Stromal cell of bone marrow (primary cell): ENCODE measurements at places on chromosomes 3 and 15.

DNA sequence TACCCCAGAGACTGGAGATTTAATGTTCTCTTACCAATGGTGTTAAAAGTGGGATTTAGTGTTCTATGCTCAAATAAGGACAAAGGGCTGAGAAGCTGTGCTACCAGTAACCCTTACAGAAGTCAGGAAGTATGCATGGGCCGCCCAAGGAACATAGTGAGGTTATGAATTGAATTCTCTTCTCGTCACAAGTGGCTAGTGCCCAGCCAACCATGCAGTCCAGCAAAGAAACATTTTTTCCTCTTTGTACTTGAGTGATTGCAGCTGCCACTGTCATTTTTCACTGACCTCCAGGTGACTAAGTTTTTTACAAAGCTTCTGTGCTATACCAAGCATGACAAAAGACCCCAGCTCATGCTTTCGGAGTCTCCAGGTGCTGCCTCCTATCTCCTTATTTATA lies 110.6 kb upstream of the DCBLD2 start:
- no peak for DNase-seq

DNA sequence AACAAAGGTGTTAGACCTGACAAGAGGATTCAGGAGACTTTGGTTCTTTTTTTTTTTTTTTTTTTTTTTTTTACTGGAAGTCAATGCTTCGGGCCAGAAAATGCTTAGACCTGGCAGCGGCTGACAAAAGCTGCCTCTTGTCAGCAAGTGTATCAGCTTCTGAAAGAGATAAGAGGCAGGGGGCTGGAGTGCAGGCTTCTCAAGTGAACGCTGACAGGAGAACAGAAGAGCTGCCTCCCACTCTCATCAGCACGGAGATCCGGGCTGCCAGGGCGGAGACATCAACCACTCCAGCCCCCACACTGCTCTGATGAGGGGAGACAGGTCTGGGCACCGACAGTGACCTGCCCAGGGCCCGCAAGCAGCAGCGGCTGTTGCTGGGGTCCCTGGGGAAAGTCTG lies 9.4 kb upstream of the SCN5A start:
- no peak for DNase-seq

DNA sequence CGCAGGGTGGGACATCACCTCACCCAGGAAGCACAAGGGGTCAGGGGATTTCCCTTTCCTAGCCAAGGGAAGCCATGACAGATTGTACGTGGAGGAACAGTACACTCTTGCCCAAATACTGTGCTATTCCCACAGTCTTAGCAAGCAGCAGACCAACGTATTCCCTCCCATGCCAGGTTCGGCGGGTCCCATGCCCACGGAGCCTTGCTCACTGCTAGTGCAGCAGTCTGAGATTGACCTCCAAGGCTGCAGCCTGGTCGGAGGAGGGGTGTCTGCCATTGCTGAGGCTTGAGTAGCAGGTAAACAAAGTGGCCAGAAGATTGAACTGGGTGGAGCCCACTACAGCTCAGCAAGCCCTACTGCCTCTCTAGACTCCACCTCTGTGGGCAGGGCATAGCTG lies 39.0 kb downstream of the ALDH1A2 start:
- no peak for DNase-seq

DNA sequence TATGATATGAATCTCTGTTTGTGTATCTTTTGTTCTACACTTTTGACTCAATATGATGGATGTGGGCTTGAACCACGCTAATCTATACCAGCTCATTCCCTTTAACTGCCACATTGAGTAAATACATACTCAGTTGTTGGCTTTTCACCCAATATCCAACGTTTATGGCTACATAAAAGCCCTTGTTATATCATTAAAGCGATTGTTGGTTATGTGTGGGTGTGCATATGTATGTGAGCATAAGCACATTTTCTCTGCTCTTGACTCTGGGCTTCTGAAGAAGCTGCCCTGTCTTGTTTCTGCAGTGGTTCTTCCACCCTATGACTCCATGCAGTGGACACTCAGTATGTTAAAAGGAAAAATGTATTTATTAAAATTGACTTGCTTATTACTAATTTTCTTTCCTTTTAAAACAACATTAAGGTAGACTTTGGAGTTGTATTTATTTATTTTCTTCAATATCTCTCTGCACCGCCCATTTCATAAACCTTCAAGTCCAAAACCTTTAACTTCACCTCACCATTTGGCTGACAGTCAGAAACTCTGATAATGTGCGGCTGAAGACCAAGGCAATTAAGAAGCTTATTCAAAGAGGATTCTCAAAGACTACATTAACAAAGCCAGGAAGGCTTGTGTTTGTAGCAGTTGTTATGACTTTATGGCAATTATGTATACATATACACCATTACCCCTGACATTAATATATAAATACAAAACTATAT lies 156.1 kb downstream of the THRB start:
- no peak for DNase-seq
